ENCODE measurements at places on chromosomes 12 and 14.

- no peak for DNase-seq
These were observed 36.9 kb downstream of the RHOJ start for GRCh38 chr14:63241096-63241495.

DNA sequence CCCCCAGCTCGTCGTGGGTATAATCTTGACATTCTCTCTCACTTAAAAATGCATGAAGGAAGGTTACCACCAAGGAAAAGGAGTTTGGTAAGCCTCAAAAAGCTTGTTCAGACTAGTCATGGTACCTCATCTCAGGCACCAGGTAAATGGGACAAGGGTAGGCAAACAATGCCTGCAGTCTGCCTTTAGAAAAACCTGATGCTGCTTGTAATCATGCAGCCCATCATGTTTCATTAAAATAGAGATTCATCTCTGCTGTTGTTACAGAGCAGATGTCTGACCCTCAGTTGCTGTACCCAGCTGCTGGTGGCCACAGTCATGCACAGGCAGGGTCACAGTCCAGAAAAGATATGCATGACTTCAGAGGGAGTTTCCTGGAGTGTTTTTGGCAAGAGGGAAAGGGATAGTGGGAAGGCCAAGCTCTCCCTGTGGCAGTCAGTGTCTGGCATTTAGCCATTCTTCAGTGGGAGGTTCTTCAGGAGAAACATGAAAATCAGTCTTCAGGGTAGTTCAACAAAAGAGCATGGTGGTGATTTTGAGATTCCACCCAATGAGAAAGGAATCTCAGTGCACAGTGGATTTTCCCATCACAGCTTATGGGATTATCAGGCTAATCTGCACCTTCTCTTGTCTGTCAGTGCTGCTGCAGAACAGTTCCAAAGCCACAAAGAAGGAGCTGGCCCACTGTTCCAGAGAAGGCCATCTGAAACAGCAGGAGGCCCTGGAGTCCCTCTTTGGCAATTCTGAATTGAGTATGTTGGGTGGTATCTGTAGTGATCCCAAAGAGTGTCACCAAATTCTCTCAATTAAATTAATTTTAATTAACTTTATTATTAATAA lies 202.7 kb upstream of the FRMD6 start:
- no peak for DNase-seq

- DNase-seq = no peak
These were observed 104.3 kb downstream of the FLRT2 start for GRCh38 chr14:85634205-85634604.

GRCh38 chr12:13573698-13574321 lies 377.3 kb downstream of the EMP1 start:
- DNase-seq = no peak

GRCh38 chr12:1566449-1567135 lies 27.8 kb downstream of the FBXL14 start:
- DNase-seq = no peak

DNA sequence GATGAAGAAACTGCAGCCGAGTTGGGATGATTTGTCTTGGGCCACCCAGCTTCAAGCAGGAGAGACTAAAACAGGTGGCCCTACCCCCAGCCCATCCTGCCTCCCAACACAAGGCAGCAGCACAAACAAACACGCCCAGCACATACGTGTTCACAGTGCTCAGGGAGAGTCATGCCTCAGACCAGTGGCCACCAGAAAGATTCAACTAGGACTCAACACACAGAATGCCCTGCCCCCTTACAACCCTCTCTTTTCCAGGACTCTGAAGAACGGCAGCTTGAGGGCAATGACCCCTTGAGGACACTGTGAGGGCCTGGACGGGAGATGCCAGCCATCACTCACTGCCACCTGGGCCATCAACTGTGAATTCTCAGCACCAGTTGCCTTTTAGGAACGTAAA lies 75.0 kb downstream of the NT5DC3 start:
- no peak for DNase-seq

DNA sequence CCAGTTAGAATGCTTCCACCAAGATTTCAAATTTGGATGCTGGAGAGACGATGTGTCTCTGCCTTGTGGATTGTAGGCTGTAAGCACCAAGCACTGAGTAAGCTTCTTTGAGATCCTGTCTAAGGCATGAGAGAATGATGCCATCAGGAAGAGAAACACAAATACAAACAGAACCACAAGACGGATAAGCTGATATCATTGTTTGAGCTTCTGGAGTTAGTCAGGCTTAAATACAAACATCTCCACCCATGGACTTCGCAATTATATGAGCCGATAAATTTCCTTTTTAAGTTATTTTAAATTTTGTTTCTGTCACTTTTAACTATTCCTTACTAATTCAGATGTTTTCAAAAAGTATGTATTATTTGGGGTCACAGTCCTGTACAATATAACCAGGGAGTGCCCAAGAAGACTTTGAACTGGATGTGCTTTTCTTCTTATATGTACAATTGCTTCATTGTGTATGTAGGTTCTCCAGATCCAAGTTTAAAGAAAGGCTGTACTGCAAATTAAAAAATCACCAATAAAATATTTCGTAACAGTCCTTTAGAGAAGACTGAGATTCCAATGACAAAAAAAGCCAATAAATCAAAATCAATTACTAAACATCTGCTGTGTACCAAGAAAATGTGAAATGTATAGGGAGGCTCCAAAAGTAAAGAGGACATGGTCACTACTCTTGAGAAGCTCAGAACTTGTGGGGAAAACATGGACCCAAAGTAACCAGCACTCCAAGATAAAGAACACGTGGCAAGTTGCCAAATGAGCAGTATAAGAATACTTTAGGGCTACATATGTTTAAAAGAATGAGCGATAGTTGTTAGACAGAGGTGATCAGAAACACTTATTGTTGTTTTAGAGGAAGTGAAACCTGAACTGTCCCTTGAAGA lies 274.1 kb downstream of the ADAMTS20 start:
- no peak for DNase-seq

DNA sequence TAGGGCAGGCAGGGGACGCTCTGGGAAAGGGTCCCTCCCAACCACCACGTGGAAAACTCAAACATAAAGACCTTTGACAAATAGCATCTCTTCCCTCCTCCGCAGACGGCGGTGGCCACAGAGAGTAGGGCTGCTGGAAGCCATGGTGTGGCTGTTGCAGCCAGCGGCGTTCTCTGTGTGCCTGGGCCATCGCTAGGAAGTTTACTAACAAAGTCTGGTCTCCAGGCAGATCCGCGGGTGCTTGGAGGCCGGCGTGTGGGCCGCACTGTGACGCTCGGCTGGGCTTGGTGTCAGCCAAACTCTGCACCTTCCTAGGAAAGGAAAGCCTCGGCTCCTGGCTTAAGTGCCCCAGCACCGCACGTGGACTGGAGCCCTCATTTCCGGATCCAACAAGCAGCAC lies 65.6 kb downstream of the CCDC88C start:
- DNase-seq = no peak

- DNase-seq = no peak
These were observed 38.2 kb upstream of the GSG1 start for GRCh38 chr12:13141686-13142085.

DNA sequence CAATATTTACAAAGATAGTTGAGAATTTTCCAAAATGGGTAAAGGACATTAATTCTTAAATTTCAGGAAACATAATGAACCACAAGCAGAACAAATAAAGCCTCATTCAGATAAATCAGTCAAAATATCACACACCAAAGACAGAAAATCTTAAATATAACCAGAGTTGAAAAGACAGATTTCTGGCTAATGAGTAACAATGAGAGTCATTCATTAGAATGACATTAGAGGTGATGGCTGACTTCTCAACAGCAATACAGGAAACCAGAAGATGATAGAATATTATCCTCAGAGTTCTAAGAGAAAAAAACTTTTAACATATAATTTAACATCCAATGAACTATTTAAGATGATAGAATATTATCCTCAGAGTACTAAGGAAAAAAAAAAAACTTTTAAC lies 124.2 kb downstream of the DENND5B start:
- DNase-seq = no peak

- DNase-seq = no peak
These were observed 88.9 kb downstream of the SLC2A13 start for GRCh38 chr12:40016980-40017379.

DNA sequence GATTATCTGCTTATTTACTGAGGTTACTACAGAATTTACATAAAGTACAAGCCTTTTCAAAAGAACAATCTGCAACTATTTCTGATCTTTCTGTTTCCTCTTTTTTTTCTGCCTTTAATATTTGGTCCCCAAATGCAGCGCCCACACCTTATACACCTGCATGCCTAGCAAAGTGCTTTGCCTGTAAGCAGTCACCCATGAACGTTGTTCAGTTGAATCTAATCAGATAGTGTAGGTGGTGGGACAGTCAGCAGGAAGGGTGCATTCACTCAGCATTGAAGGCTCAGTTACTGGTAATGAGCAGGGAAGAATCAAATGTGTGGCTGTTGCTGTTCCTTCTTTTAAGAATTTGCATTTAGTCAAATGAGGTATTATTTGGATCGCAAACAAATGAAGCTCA lies 108.4 kb downstream of the GPR135 start:
- DNase-seq = no peak

- no peak for DNase-seq
These were observed 50.9 kb downstream of the ZFP36L1 start for GRCh38 chr14:68741839-68742470.

DNA sequence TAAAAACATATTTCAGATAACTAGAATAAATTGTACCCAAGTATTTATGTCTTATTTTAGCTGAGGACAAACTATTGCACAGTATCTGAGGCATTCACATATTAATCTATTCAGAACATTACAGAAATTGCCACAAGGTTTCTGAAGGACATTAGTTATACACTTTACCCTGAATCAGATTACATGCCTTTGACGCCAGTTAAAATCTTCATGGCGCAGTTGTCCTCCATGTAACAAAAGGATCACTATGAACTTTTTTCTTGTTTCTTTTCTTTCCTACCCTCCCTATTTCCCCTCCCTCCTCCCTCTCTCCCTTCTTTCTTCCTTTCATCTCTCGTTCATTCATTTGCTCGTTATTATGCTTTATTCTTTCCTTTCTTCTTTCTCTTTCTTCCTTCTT lies 176.6 kb upstream of the KITLG start:
- DNase-seq = no peak

DNA sequence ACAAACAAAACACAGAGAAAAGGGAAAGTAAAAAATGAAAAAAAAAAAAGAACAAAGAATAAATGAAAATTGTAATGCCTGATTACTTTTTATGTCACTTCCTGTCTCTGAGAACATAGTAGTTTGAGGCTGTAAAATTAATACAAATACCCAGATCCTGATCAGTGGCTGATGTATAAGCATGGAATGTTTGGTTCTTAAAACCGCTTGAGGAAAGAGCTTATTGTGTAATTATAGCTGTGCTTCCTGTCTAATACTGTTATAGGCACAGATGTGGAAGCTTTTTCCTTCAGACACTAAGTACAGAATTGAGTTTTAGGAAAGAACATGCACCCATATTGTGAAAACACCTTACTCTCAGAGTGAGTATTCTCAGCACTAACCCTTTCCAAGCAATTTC lies 86.9 kb downstream of the AVPR1A start:
- no peak for DNase-seq

DNA sequence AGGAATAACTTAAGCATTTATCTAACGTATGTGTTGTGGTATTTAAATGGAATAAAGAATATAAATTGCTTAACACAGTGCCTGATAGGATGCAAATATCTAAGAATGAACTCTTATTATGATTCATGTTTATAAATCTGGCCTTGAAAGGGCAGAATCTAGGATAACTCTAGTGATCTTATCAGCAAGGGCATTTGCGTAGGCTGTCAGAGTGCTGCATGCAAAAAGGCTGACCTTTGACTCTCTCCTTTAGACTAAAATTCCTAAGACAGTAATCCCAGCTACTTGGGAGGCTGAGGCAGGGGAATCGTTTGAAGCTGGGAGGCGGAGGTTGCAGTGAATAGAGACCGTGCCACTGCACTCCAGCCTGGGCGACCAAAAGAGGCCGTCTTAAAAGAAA lies 31.3 kb upstream of the ANP32D start:
- no peak for DNase-seq
